ENCODE measurements at places on chromosomes 12 and 14.

- DNase-seq, result no peak
Measured at GRCh38 chr12:91370086-91370868, 187.7 kb upstream of the DCN start.

GRCh38 chr14:57089901-57090300, 178.8 kb downstream of the EXOC5 start:
- no peak for DNase-seq

DNA sequence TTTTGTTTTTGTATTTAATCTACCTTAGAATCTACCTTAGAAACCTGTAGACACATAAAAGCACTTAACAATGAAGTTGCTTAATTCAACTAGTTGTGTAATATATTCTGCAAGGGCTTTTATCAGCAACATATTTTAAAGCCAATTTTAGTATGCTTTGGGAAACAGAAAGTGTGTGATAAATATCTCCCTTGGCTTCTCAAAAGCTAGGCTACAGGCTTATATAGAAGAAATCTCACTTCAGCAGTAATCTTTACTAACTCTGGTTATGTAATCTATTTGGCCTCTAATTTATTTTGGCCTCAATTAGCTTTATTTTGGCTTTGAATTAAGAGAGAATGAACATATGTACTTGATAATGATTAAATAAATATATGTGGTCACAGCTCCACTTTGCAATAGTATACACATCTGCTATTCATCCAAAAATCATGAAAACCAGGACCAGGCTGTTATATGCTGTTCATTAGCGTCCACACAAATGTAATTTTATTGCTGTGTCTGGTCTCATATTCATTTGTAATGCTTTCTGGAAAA, 37.2 kb downstream of the LRP6 start:
- peak; percentile 5 for DNase-seq

DNA sequence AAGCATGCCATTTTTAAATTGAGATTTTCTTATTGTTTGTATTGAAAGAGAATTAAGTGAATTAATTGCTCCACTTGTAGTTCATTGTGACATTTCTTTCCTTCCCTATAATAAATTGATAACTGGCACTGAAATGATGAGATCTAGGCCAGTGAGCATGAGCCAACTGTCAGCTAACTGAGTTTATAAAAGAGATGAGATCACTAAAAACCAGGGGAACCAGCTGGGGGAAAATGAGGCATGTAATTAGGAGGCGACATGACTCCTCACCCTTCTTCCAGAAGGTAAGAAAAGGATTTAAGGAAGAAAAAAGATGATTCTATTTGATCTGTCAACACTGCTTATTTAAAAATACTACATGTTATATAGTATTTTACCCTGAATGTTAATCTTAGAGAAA, 104.5 kb upstream of the DNM1L start:
- no peak for DNase-seq

- DNase-seq, result no peak
Measured at GRCh38 chr12:116481726-116482125, 77.5 kb upstream of the MAP1LC3B2 start.

DNA sequence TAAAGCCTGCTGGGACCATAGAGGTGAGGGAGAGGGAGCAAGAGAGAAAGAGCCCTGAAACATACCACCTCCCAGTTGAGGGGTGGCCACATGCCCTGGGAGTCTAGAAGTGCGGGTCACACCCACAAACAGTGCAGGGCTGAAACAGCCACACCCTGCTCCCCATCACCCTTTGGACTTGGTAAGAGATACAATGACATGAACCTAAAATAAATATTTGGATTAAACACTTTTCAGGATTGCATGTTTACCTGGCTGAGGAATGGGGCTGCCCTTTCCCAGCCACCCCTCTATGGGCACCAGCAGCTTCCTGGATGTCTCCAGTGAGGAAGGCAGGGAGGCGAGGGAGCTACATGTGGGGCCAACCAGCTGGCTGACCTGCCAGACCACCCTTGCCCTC, 39.0 kb upstream of the TC2N start:
- DNase-seq, result no peak

- no peak for DNase-seq
Measured at GRCh38 chr12:81722004-81722403, 37.1 kb downstream of the PPFIA2 start.

DNA sequence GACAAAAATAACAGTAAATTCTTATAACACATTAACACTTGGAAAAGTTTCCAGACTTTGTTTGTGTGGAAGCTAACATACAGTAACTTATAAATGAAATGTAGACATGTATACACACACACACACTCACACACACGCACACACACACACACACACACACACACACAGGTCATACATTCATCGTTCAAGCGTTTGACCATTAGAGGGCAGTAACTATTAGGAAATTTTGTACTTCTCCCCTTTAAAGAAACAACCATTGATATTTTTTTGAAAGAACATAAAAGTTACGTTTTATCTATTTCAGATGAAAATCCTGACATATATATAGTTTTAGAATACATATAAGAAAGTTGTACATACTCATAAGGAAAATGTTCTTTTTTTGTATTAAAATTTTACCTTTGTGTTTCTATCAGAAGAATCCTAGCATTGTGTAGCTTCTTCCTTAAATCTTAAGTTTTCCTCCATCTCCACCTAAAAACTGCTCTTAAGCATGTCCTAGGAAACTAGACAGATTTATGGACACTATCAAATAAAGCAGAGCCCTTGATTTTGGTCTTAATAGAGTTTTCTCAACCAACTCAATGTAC, 29.0 kb downstream of the PTPRQ start:
- DNase-seq, result peak; percentile 53

- DNase-seq, result no peak
Measured at GRCh38 chr12:124923905-124924734, 9.7 kb upstream of the UBC start.

GRCh38 chr12:127162902-127163301, 1104.1 kb upstream of the TMEM132C start:
- DNase-seq, result no peak

DNA sequence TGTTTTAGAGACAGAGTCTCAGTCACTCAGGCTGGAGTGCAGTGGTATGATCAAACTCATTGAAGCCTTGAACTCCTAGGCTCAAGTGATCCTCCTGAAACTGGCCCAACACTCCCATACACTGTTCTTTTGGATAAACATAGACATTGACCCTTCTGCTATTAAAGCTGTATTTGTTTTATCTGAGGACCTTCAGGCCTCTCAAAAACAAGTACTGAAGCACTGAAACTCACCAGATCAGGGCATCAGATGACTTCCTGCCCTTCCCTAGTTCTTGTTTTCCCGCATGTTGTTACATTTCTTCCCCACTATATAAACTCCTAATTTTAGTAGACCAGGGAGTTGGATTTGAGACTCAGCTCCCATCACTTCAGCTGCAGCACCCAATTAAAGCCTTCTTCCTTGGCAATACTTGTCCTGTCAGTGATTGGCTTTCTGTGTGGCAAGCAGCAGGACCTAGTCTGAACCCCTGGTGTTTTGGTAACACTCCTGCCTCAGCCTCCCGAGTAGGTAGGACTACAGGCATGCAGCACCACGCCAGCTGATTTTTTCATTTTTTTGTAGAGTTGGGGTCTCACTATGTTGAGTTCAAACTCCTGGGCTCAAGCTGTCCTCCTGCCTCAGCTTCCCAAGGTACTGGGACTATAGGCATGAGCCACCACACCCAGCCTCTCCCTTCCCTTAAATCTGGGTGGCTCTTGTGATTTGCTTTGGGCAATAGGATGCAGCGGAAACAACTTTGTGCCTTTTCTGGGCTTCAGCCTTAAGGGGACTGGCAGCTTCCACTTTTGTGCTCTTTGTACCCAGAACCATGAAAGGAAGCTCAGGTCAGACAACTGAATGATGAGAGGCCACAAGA, 12.5 kb upstream of the IFT81 start:
- DNase-seq, result no peak

GRCh38 chr12:54419088-54419887, at the start of gene ITGA5:
ITGA5 (minus strand) TSS chr12:54419266; CDS start chr12:54419198, 68 bp downstream.
- DNase-seq, result peak; percentile 85

- no peak for DNase-seq
Measured at GRCh38 chr12:54987611-54988231, 3.2 kb upstream of the TESPA1 start.

DNA sequence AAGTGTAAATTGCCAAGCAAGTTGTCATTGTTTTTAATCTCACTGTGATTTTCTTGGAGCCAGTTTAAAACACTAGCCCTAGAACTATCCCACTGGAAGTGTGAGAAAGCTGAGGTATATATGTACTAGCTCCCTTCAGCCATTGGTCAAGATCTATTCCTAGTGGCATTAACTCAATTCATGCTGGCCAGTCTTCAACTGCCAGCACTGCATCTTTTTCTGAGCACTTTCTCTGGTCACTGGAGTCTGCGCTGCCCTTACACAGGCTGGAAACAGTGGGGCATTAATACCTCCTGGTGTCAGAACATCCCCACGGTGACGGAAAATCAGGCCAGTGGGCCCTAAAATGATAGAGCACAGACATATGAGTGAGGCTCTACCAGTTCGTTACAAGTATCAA, 4.0 kb upstream of the NOVA1 start:
- DNase-seq, result no peak

GRCh38 chr12:41103614-41104013, 84.5 kb upstream of the PDZRN4 start:
- peak; percentile 13 for DNase-seq

GRCh38 chr14:60646226-60646818, 3.0 kb downstream of the SIX1 start:
- DNase-seq, result no peak

- DNase-seq, result peak; percentile 31
Measured at GRCh38 chr14:87387806-87388205, 605.2 kb downstream of the GALC start.

- no peak for DNase-seq
Measured at GRCh38 chr12:41903014-41903708, 241.5 kb downstream of the GXYLT1 start.

DNA sequence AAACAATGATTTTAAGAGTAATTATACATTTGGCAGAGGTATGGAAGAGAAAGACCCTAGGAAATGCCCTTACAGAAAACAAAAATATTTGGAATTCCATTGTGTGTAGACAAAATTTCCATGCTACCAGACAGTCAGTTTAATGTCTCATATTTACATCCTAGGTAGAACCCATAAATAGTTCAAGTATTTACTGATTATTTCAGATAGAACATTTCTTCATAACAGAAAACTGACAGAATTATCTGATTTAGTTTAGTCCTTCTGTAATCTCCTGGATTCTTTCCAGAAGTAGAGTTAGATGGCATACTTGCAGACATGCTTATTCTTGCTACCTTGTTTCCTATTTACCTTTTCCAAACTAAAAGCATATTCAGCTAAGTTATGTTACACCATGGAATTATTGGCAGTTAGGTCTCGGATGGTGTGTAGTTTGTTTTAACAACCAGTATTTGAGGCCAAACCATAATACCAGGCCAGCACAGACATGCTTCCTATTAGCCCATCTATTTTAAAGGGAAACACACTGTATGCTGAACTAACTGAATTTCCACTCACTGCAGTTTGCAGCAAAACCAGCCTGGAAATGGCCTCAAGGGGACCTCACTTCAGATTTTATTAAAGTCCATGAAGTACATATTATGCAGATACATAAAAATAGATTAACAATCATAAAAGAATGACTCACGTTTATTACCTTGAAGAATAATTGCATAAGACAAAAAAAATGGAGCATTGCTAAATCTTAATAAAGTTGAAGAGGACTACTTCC, 126.6 kb upstream of the LRIG3 start:
- peak; percentile 42 for DNase-seq

DNA sequence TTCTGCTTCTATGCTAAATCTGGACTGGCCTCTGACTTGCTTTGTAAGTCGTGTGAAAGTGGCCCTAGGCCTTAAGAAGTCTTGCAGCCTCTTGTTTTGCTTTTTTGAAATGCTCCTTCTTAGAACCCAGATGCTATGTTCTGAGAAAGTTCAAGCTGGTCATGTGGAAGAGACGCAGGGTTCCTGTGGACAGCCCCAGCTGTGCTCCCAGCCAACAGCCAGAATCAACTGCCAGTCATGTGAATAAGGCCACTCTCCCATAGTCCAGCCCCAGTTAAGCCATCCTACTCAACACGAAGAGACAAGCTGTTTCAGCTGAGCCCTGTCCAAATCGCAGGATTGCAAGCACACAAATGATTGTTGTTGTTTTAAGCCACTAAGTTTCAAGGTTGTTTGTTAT, 37.3 kb upstream of the TBPL2 start:
- DNase-seq, result no peak

GRCh38 chr12:117377758-117378157, 16.3 kb upstream of the NOS1 start:
- no peak for DNase-seq

DNA sequence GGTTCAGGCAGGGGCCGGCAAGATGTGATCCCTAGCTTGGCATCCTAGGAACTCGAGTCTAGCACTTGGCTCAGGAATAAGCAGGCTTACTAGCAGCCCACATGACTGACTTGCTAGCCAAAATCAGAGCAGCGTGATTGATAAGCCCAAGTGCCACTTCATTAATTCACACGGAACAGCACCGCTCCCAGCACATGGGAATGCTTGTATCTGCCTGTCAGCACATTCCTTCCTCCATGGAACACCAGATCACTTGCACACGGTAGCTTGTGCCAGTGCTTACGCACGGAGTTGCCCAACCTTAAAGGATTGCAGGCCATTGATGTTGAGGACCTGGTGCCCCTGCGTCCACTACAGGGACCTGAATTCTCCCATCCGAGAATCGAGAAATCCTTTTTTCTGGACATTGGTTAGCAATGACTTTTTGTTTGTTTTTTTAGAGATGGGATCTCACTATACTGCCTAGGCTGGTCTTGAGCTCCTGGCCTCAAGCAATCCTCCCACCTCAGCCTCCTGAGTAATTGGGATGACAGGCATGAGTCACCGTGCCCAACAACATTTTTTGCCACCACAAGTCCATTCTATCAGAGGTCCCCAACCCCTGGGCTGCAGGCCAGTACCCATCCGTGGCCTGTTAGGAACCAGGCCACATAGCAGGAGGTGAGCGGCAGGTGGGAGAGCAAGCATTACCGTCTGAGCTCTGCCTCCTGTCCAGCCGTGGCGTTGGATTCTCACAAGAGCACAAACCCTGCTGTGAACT, 30.6 kb upstream of the TSPAN9 start:
- no peak for DNase-seq

GRCh38 chr12:68094195-68094594, 65.3 kb downstream of the IFNG start:
- no peak for DNase-seq

DNA sequence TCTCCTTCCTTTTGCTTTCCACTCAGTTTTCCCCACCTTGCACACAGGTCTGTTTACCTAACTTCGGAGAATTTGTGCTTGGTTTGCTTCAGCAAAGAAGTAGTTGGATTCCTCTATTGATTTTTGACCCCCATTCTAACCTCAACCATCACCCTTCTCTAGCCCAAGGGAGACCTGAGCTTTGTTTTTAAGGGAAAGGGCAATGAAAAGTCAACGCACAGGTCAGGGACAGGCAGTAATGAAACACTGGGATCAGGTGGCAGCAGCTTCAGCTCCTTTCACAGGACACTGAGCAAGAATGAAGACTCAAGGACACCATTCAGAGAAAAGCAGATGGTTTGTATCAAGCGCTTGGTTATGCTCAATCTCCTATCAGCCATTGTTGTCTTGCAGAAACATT, 46.9 kb upstream of the KRR1 start:
- no peak for DNase-seq

GRCh38 chr12:47768323-47768811, 4.7 kb upstream of the SLC48A1 start:
- DNase-seq, result no peak

GRCh38 chr12:111362687-111363475, 6.0 kb downstream of the PHETA1 start:
- DNase-seq, result no peak

Measured in umbilical cord (tissue), 2 donors.